ENCODE measurements at places on chromosomes 6 and 20.

DNA sequence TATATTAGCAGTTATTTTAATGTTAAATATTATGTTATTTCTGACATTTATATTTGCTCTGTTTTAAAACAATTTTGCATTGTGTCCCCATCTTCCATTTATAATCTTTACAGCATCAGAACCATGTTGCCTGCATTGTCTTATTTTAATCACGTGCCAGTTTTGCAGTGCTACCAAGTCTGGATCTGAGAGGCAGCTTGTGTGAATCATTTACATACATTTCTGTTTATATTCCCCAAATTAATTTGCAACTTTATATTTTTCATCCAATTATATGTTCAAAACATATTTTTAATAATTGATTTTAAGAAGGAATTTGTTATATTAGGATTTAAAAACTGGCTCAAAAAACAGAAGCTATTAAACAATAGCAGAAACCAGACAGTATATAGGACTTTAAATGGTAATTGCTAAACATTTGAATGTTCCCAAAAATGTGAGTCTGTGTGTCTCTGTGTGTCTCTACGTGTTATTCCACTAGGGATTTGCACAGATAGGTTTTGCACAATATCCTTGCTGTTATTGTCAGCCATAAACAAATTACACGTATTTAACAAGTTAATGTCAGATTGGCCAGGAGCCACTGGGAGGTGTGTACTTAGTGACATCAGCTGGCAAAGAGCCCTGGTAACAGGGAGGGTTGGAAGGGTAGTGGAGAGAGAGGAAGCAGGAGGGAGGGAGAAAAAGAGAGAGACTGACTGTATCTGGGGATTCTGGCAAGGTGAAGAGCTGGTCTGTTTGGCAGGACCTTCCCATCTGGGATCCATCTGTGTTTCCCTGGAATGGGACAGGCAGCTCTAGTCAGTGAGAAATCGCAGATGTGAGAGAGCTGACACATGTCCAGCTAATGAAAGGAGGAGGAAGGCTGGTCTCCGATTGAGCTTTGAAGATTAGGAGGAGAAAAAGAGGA is 72.1 kb downstream of the CBFA2T2 start:
- DNase-seq = no peak

DNA sequence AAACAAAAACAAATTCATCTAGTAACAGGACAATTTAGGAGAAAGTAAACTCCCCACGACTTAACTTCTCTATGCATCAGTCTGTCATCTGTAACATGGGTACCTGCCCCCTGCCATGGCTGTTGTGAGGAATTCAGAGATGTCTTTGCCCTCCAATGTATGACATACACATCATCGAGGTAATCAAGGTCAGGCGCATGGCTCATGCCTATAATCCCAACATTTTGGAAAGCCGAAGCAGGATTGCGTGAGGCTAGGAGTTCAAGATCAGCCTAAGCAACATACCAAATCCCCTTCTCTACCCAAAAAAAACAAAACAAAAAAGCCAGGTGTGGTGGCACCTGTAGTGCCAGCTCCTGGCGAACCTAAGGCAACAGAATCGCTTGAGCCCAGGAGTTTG is 9.0 kb downstream of the EEF1A1 start:
- DNase-seq = no peak

DNA sequence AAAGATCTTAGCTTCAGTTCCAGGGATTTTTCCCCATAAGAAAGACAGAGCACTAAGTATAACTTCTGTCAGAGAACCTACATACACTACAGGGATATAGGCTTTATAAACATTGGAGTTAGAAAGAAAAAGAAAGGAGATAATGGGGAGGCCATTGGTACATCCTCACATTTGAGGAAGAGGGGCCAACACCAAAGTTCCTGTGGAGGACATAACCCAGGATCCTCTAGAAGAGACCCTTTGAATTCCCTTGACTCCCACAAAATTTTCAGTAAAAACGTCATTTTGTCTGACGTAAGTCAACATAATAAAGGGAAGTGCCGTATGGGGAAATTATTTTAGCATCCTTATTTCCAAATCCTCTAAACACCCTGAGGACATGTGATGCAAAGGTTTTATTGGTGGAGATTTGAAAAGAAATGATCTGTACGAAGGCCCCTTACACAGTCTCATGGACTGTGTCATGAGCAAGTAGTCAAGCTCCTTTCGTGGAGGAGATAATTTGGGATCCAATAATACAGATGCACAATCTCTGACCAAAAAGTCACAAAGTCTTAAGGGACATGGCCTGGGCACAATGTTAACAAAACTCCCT is 33.2 kb downstream of the HLA-DRA start:
- DNase-seq = no peak

DNA sequence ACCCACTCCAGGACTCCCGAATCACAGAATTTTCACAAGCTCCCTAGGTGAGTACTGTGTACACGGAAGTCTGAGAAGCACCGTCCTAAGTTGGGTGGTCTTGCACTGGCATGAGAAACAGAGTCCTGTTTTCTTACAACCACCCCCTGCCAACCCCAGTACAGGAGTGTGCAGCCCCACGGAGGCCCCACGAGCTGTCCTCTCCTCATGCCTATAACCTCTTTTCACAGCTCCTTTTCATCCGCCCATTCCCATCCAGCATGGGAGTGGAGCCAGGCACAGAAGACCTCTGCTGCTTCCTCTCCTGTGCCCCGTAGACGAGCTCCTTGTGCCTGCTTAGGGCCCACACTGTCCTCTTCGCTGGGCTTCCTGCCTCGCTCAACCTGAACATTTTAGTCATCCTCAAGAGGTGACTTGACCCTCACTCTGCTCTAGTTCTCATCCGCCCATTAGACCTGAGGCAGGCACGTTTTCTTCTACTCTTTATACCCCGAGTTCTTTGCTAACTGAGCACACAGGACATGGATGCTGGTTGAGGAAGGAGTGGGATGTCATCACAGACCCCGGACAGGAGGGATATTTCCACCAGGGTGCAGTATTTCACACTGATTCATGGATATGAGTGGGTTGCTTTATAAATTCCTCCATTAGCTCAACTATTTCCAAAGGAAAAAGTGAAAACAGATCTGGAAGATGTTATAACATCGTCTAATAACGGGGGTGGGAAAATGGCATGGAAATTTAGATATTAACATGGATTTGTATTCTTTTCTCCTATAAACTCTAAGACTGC is 160.5 kb downstream of the TTLL2 start:
- no peak for DNase-seq

DNA sequence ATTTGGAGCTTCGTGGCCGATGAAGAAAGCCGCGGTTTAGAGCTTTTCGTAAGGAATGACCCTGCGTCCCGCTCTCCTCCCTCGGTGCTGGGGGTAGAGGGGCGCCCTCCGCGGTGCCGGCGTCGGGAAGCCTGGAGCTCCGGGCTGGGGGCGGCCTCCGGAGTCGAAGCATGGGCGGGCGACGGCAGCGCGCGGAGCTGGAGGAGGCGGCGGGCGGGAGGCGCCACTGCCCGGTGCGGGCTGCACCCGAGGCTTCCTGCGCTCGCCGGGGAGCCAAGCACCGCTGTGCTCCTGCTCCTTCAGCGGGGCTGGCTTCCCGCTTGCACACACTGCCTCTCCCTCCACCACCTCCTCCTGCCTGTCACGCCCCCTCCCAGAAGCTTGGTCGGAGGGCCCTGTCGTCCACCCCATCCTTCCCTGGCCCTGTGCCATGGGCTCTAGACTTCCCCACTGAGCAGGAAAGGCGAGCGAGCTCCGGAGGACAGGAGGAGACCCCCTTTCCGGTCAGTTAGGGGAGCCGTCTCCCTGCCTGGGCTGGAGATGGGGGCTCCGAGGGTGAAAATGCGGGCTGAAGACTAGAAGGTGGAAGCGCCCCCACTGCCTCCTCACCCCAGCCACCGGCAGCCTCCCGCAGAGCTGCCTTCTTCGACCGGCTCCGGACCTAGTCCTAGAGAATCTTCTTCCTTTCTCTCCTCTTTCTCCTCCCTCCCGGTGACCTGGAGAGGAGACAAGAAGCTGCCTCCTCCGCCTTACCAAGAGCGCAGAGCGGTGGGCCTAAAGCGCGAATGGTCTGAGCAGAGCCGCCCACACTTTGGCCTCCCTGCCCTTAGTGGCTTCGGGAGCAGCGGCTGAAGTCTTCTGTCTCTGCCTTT is 1.8 kb downstream of the CDH4 start:
- no peak for DNase-seq
